ENCODE measurements at places on chromosomes 6 and 20.
A peak's percentile ranks its signal among the peaks of the same experiment; 100 is the strongest.

DNA sequence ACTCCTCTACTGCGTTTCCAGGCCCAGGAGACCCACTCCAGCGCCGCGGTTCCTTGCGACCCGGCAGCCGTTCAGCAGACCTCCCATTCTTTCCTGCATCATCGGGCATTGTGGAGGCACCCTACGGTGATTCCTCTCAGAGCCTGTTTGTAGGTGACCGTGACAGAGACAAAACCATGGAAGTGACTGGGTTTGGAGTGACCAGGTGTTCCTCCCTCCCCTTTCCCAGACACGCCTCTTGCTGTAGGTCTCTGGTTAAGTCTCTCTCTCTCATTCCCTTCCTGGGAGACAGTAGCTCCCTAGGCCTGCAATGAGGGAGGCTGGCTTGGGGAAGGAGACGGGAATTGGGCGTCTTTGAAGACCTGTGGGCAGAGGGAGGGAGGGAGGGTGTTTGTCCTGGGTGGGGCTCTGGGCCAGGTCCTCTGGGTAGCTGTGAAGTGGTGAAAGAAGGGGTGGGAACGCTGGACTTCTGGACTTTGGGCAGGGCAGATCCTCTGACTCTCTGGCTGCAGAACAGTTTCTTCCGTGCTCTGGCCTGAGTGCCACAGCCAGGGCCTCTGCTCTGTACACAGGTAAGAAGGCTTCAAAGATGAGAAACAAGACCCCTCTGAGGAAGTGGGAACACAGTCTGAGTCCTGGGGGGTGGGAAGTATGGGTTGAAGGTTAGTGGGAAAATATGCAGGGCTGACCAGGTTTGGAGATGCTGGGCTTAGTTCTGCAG lies 763 bp downstream of the KLC4 start:
- no peak for DNase-seq

DNA sequence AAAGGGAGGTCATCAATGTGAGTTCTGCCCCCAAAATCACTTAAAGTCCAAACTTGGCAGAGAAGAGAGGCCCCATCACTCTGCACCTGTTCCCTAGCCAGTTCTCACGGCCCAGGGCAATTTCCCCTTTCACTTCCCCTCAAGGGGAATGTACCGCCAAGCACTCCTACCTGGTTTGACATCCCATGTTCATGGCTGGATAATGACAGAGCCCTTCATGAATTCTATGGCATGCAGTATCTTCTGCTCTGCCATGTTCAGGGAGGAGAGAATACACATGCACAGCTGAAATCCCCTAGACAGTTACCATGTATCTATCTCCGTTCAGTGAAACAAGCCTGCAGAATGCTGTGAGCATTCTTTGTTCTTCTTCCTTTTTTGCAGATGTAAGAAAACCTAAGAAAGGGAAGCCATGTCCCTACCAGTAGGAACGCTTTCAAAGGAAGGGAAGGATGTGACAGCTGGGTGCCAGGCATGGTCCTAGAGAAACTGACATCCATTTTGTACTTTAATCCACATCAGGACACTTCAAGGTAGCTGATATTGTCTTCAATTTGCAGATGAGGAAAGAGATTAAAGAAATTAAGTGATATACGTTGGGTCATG lies 79.8 kb upstream of the ARID1B start:
- no peak for DNase-seq

DNA sequence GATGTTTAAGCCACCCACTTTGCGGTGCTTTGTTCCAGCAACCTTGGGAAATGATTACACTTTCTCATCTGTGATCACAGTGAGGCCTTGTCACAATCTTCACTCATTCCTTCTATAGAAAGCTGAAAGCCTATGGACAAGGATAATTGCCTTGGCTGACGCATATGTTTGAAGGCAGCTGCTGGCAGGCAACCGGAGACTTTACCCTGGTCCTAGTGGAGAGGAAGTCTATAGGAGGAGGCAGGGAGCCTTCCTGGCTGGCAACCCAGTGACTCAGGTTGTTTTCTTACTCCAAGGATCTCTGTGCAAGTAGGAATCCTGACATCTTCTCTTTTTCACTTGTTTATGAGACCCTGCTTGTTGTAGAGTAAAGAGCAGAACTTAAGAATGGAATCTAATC lies 34.1 kb upstream of the ESR1 start:
- no peak for DNase-seq

DNA sequence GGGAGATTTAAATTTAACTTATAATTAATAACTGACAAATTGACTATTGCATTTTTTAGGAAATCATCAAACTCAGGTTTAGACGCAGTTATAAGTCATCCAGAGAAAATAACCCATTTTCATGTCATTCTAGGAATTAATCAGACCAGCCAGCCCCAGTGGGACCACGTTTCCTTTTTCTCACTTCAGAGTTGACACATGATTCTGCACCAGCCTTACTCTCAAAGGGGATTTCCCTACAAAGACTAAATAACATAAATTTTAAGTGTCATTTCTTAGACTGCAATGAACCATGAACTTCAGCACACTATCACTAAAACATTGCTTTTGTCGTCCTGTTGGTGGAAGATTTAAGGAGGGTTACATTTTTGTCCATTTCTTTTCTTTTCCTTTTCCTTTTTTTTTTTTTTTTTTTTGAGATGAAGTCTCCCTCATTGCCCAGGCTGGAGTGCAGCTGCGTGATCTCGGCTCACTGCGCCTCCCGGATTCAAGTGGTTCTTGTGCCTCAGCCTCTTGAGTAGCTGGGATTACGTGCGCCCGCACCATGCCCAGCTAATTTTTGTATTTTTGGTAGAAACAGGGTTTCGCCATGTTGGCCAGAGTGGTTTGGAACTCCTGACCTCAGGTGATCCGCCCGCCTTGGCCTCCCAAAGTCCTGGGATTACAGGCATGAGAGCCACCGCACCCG lies 3.6 kb downstream of the IPCEF1 start:
- DNase-seq: peak; percentile 36

- no peak for DNase-seq
These were observed 7.3 kb downstream of the SDC4 start for GRCh38 chr20:45340951-45341350.
